WTC11 (cell line): ENCODE measurements at places on chromosomes 1 and 21. TPM values are rescaled to one million over a fixed set of nuclear protein-coding genes. Genes with fewer than 3 reads are reported as not detected.

The SOX13 gene
- total RNA-seq: 139 to 171 TPM (median 148 TPM) in 3 replicates

The FCRL6 gene
- not detected in 3 replicates for total RNA-seq

The FBLIM1 gene
- total RNA-seq: 70.9 to 78.3 TPM (median 76.6 TPM) in 3 replicates

The MMP23B gene
- total RNA-seq: 20.0 to 28.1 TPM (median 27.1 TPM) in 3 replicates

The HPCA gene
- total RNA-seq: 1.5 to 2.2 TPM (median 1.9 TPM) in 3 replicates

The ELOVL1 gene
- total RNA-seq: 22.6 to 26.6 TPM (median 24.1 TPM) in 3 replicates

The ADGRB2 gene
- total RNA-seq: 29.6 to 39.3 TPM (median 30.1 TPM) in 3 replicates

The XKR8 gene
- total RNA-seq: 15.0 to 16.4 TPM (median 15.5 TPM) in 3 replicates

The PGLYRP3 gene
- total RNA-seq: not detected in 3 replicates

The NR1I3 gene
- 0.16 TPM in 1 of 3 replicates, not detected in the others for total RNA-seq

The FAM177B gene
- total RNA-seq: not detected in 3 replicates

The PLXNA2 gene
- 2.4 to 4.2 TPM (median 3.5 TPM) in 3 replicates for total RNA-seq

The HHIPL2 gene
- 0.11 to 0.23 TPM (median 0.14 TPM) in 3 replicates for total RNA-seq

The SMIM1 gene
- total RNA-seq: 10.2 to 11.1 TPM (median 10.3 TPM) in 3 replicates

The CD1B gene
- total RNA-seq: not detected in 3 replicates

The DNAJC6 gene
- total RNA-seq: 6.0 to 9.1 TPM (median 7.6 TPM) in 3 replicates

The FAM43B gene
- total RNA-seq: 2.9 to 3.1 TPM (median 3.1 TPM) in 3 replicates

The AQP10 gene
- not detected in 3 replicates for total RNA-seq

The CR1L gene
- 12.5 to 16.5 TPM (median 13.7 TPM) in 3 replicates for total RNA-seq

The PPIAL4G gene
- total RNA-seq: not detected in 3 replicates

The PTPRF gene
- 248 to 295 TPM (median 275 TPM) in 3 replicates for total RNA-seq

The OTUD3 gene
- total RNA-seq: 16.1 to 19.4 TPM (median 16.4 TPM) in 3 replicates

The TESK2 gene
- total RNA-seq: 13.1 to 14.2 TPM (median 13.3 TPM) in 3 replicates

The GABPA gene
- 19.9 to 24.8 TPM (median 21.4 TPM) in 3 replicates for total RNA-seq

The S100A2 gene
- total RNA-seq: 0.74 to 1.6 TPM (median 0.80 TPM) in 3 replicates

The NES gene
- total RNA-seq: 103 to 127 TPM (median 104 TPM) in 3 replicates
